ENCODE measurements at places on chromosomes 7 and 10.

DNA sequence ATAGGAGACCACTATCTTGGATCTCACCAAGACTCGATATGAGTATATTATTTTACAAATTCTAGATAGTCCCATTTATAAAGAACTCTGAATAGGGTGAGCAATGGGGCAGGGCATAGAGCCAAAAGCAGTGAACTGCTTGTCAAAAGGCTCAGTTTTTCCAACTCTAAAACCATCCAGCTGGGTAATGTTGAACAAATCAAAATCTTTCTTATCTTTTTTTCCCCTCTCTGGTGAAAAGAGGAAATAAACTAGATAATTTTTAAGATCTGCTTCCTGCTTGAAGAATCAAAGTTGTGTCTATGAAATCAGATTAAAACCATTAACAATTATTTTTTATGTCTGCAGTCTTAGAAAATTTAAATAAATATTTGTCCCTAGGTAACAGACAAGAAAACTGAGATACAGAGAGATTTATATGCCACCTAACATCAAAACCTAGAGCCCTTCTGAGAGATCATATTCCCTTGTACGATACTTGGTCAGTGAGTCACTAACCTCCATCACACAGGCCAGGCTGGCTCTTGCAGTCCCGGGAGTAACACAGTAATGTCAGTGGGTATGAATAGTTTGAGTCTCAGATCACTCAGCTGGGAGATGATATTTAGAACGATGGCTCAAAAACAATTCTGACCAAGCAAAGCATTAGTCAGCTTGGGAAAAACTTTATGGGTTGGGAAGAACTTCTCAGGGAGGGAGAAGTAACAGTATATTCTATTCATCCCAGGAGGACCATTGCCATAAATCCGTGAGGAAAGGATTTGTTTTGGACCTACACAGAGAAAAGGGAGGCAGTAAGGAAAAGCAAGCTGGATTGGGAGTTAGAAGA is 178.8 kb downstream of the REEP3 start:
- DNase-seq, result no peak

DNA sequence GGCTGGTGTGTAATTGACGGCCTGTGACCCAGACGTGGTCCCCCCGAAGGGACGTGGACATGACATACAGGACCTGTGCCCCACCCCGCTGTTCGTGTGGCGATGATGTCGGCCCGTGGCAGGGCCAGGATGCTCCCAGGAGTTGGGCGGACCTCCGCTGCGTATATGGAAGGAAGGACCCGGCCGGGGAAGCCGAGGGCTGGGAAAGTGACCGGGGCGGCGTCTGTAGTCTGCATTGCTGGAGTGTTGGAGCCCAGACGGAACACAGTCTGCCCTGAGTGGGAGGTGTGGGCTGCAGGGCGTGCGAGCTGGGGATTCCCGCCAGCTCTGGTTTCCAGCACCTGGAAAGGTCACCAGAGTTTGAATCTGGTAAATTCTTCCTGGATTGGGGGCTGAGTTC is 45.0 kb upstream of the FOXL3 start:
- no peak for DNase-seq

DNA sequence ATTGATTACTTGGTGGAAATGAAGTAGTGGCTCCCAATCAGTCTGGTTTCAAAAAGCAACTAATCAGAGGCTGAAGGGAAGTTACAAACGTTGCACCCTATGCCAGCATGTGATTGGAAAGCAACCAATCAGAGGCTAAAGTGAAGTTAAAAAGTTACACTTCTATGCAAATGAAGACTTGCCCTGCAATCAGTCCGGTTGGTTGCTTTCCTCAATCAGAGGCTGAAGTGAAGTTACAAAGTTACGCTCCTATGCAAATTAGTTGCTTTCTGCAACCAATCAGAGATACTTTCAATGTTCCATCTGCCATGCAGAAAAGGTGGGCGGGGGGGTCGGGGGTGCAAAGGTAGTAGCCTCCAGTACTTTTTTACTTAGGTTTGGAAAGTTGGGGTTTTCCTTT is 1077.1 kb downstream of the TYW1 start:
- no peak for DNase-seq

DNA sequence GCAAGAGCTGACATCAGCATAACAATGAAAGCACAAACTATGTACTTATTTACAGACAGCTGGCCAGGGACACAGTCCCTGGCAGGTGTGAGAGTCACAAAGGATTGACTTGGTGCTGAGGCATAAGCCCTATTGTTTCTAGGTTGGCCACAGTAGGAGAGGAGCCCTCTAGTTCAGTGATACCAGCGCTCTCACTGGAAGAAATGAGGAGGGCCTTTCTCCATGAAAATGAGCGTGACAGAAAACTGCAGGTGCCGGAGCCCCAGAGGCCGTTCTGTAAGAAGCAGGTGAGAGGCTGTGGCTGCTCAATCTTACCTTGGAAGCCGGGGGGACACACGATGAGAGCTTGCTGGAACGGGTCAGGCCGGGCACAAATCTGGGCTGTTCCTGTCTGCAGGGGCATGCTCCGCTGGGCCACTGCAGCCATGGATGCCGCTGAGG is 90.5 kb downstream of the CLEC2L start:
- peak; percentile 60 for DNase-seq

DNA sequence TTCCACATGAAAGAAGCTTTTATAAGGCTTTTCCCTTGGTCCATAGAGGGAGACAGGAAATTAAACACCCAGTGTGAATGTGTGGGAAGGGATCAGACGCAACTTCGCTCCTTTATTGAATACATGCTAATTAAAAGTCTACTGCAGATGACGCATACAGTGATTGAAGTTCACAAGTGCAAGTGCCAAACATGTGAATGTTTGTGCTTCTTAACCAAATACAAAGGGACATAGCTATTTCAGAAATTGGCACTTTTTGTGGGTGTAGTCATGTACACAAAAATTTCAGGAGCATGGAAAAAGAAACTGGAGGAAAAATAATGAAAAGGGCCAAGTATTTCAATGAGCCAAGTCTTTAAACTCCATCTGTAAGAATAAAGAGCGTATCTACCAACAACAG is 283.7 kb downstream of the SKAP2 start:
- no peak for DNase-seq

DNA sequence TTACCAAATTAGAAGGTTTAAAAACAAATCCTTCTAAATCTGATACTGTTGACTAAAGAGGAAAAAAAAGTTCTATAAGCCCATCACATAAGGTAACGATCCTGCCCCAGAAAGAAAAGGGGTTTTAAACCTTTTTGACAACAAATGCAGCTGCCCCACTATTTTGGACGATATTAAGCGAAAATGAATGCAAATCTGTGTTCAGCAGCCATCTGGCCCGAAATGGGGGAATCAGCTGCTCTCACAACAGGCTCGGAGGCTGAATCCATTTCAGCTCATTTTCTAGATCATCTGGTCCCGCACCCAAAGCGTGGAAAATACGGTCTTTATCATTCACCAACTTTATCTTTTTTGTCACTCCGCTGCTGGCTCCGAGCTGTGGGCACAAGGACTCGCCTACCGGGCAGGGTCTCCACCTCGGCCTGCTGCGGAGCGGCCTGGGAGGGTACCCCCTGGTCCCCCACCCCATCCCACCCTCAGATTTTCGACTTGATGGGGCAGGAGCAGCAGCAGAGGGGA is 2.4 kb upstream of the EBF3 start:
- DNase-seq, result no peak

DNA sequence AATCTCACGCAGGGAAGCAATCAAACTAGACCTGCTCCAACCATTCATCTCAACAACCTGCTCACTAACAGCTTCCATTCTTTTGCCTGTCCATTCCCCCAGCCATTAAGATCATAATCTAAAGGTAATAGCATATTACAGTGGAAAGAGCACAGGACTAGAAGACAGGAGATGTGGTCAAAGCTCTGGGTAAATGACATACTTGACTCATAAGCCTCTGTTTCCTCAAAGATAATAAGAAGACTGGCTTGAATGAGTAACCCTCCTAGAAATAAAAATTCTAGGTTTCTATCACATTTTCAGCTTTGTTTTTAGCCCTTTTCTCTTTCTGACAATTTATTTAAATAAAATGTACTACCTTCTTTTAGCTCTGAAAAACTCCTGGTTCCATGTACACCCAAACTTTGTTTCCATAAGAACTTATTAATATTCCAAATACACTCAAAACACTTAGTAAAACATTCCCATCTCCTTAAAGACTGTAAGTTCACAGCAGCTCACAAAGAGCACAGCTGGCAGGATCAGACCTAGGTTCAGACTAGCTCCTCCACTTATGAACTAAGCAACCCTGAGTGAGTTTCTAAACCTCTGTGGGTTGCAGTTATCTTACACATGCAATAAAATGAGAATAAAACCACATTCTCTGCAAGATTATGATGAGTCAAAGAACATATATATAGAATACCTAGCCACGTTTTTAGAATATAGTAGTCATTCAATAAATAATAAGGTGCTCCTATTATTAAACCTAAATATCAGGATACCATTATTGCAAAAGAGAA is 11.6 kb downstream of the FAM204A start:
- no peak for DNase-seq

GRCh38 chr7:44063894-44064651 is 1.3 kb downstream of the PGAM2 start:
- DNase-seq, result peak; percentile 87

- no peak for DNase-seq
These were observed 14.4 kb downstream of the NAMPT start for GRCh38 chr7:106270122-106270977.

DNA sequence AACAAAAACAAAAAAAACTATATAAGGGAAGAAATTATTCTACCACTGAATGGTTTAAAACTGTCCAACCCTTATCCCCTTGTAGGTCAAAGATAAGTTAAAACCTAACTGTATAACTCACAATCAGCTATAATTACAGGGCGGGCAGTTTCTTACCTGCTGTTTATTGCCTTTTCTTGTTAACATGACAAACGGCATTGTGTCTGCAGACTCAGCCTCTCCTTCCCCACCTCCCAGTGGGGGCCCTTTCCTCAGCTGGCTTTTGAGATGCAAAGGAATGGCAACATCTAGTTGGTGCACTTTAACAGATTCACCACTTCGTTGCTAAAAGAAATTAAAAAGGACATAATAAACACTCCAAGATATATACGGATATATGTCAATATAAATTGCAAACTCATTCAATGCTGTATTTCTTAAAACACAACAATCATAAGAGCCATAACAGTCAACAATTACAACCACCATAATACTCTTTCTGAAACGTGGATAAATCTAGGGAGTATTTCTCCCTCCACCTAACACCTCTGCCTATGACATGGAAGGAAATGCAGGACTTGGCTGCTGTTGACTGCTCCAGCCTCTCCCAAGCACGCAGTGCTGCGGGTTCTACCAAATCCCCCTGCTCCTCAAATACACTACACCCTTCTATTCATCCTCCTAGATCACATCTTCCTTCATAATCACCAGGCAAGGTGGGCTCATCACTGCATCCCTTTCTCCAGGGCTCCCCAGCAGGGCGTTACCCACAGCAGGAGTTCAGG is 106.0 kb downstream of the UPF2 start:
- DNase-seq, result peak; percentile 87

DNA sequence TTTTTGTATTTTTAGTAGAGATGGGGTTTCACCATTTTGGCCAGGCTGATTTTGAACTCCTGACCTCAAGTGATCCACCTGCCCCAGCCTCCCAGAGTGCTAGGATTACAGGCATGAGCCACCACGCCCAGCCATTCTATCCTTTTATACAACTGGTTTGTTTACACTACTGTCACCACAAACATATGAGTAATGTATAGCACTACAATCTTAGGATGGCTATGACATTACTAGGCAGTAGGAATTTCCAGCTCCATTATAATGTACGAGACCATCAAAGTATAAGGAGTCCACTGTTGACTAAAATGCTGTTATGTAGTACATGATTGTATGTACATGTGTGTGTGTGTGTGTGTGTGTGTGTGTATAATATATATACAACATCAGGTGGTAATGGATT is 1126.1 kb upstream of the LRRN3 start:
- no peak for DNase-seq

DNA sequence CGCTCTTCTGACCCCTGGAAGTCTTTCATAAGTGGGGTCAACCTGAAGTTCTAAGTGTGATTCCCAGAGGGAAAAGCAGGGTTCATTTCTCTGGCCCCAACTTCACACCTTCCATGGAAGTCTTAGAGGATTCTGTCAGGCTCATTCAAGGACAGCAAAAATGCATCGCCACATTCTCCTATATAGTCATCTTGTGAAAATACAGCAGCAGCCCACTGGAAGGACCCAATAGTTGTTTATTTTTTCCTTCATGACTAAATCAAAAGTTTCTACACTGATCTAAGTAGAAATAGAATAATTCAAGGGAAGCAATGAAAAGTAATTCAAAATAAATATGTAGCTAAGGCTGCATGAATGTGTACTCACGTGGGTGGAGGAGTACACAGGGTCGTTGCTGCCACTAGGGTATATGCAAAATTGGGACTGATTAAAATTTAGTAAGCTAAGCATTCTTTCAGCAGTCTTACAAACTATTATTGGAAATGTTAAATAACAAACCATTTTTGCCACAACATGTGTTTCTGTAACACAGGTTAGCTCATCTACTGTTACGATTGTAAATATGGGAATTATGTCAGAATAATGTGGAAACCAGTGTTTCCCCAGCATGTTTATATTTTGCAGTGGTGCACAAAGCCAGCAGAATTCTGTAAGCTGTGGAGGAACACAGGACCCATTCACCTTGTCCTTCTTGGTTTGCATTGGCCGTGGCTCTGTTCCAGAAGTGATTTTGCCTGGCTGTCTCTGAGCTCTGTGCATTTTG is 33.5 kb downstream of the EEPD1 start:
- no peak for DNase-seq

DNA sequence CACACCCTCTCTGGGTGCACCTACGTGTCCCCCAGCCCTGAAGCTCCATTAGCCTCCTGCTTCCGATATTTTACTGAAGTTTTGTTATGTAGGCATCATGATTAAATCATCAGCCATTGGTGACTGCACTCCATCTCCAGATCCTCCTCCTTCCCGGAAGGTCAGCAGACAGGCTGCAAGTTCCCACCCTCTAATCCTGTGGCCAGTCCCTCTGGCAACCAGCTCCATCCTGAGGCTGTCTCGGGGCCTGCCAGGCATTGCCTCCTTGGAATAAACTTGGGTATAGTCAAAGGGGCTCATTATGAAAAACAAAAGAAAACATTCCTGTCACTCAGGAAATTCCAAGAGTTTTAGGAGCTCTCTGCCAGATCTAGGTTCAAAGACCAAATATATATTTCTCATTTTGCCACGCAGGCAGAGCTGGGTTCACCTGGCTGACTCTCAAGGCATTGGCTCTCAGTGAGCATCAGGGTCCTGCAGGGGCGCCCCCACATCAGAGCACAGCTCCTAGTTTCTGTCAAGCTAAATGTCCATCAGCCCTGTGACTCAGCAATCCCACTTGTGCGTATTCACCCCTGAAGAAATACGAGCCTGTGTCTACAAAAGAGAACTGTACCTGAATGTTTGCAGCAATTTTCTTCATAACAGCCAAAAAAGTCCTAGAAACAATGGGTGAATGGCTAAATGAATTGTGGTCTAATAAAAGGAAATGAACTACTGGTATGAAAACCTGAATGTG is 27.4 kb upstream of the TMEM72 start:
- DNase-seq, result no peak

- no peak for DNase-seq
These were observed 4.8 kb upstream of the TRDMT1 start for GRCh38 chr10:17206210-17206709.

DNA sequence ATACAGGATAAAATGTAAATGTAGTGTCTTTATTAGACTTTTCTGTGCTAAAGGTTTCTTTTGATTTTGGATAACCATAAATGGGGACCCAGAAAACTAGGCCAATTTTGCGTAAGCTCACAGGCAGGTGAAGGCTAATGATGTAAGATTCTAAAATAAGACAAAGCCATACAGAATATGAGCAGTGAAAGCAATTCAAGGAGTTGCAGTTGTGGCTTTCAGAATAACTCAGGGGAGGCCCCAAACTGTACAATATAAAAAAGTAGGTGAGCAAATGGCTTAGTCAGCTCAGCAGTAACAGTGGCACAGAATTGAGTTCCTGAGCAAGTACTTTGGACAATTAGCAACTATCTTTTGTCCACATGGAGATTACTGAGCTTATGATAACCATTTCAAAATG is 81.7 kb upstream of the NRP1 start:
- DNase-seq, result no peak

Data from GM23338 (cell line).